ENCODE measurements at places on chromosomes 16 and 17. TPM values are rescaled to one million over a fixed set of nuclear protein-coding genes. Genes with fewer than 3 reads are reported as not detected.

- no peaks in the 10 kb centered on the region for H3K36me3 ChIP-seq
- DNase-seq, result peak; percentile 20
- H3K27me3 ChIP-seq, result peaks cover 28% of the 10 kb centered on the region
- H3K4me3 ChIP-seq, result peak overlapping the region; percentile 70
These were observed 416 bp downstream of the KIFC3 start for GRCh38 chr16:57801809-57802340.

DNA sequence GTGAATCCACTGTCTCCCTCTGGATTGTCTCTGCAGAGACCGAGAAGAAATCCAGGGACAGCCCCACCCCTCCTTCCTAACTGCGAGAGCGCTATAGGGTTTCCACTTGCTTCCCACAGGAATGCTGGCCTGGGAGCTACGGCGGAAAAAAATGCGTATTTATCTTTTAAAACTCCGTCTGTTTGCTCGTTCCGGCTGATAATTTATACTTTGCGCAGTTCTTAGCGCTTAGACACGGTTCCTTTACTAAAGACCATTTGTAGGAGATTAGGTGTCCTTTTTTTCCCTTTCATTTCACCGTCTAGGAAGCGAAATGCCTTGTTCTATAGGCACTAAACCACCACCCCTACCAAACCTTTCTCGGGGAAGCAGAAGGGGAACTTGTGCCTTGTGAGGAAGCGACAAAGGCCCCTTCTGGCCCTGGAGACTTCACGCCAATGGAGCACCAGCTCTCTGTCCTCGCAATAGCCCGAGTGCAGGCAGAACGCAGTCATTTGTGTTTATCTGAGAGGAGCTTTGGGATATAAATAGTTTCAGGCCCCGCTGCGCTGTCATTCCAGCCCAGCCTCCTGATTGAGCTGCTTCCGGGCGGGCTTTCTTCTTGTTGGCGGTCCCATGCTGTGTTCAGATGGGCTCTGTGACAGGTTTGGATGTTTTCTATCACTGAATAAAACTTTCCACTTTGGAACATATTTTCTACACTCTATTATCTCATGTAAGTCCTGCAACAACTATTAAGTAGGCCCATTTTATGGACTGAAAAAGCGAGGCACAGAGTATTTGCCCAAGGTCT lies 791 bp upstream of the SUPT4H1 start:
- no peaks in the 10 kb centered on the region for H3K27me3 ChIP-seq
- no peak for DNase-seq
- peaks cover 15% of the 10 kb centered on the region for H3K36me3 ChIP-seq

DNA sequence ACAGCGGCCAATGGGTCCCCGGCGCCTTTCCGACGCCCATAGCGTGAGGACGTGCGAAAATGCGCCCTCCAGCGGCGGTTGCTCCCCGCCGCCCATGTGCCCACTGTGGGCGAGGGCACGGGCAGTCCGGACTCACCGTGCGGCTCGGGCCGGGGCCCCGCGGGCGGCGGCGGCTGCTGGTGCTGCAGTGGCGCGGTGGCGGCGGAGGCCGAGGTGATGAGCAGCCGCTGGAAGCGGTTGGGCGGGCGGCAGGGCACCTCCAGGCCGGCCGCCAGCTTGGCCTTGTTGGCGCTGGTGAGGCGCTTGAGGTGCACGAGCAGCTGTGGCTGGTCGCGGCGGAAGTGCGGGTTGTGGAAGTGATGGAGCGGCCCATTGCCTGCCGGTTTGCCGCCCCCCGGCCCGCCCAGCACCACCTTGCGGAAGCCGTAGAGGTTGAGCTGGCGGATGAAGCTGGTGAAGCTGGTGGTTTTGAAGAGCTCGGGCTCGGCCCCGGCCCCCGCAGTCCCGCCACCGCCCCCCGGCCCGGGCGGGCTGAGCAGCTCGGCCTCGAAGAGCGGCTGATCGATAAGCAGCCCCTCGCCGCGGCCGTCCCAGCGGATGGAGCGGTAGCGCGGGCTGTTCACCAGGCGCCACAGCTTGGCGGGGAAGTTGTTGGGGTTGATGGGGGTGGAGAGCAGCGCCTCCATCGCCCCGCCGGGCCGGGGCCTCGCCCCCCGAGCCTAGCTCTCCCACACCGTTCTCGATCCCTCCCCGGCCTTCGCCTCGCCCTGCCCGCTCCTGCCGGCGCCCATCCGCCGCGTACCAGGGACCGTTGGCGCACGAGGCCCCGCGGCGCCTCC lies at the start of gene HSF5:
Gene HSF5, minus strand, starts transcription at position 820 of the 839 bp plus-strand sequence. Its CDS starts 134 bp downstream, at position 686.
- H3K27ac ChIP-seq, result peak within 1 kb of the TSS; percentile 64
- peaks cover 3% of the 10 kb centered on the region for H3K4me1 ChIP-seq
- no peaks in the 10 kb centered on the region for H3K27me3 ChIP-seq
- H3K36me3 ChIP-seq, result peaks cover 33% of the 10 kb centered on the region
- H3K4me3 ChIP-seq, result no peak within 1 kb of the TSS
- DNase-seq, result no peak

The CAPNS2 gene
- not detected for total RNA-seq

DNA sequence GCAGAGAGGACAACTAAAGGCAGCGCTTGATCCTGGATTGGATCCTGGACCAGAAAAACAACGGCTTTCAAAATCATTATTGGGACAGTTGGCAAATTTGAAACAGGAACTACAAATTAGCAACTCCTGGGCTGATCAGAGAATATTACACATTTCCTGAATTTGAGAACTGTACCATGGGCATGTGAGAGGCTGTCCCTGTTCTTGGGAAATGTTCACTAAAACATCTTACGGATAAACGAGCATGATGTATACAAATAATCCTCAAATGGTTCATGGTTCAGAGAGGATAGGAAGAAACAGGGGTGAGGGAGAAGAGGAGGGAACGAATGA lies 2.3 kb upstream of the ITGAE start:
- peaks cover 8% of the 10 kb centered on the region for H3K36me3 ChIP-seq
- no peak overlapping the region for H3K4me3 ChIP-seq
- DNase-seq, result no peak
- no peak overlapping the region for H3K27ac ChIP-seq

GRCh38 chr17:75498726-75499213 lies 16.6 kb downstream of the CASKIN2 start:
- H3K27me3 ChIP-seq, result no peaks in the 10 kb centered on the region
- H3K36me3 ChIP-seq, result peaks cover 1% of the 10 kb centered on the region
- H3K4me1 ChIP-seq, result no peaks in the 10 kb centered on the region
- H3K27ac ChIP-seq, result peak overlapping the region; percentile 67
- H3K4me3 ChIP-seq, result no peak overlapping the region
- no peak for DNase-seq

GRCh38 chr17:488993-489757 lies 136.6 kb upstream of the RPH3AL start:
- H3K27ac ChIP-seq, result peak overlapping the region; percentile 86
- no peaks in the 10 kb centered on the region for H3K36me3 ChIP-seq
- peak; percentile 16 for DNase-seq
- peak overlapping the region; percentile 73 for H3K4me3 ChIP-seq
- H3K27me3 ChIP-seq, result peaks cover 26% of the 10 kb centered on the region

DNA sequence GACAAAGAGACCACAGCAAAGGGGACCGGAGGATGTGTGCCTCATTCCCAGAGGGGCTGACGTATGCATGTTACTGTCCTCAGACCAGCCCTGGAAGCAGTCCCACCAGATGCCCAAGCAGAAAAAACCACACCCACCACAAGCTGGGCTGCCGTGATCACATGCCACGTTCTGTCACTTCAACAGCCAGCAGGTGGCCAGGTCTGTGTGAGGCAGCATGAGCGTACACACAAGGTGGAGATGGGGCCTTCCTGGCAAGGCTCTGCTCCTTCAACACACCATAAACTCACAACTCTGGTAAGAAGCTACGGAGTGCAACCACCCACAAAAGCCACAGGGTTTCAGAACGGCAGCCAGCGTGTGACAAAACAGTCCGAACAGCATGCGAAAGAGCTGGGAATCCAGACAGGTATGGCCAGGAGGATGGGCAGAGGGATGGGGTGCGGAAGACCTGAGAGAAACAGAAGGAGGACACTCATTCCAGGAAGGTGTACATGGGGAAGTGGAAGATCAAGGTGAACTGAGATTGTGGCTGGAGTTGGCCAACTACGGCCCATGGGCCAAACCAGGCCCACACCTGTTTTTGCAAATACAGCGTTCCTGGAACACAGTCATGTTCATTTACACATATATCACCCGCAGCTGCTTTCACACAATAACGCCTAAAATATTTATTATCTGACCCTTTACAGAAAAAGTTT lies 27.9 kb downstream of the MBTPS1 start:
- no peak overlapping the region for H3K27ac ChIP-seq
- peaks cover 25% of the 10 kb centered on the region for H3K36me3 ChIP-seq
- H3K4me3 ChIP-seq, result no peak overlapping the region
- no peak for DNase-seq
- no peaks in the 10 kb centered on the region for H3K27me3 ChIP-seq

The OR2C1 gene
- total RNA-seq, result 0.19 TPM

DNA sequence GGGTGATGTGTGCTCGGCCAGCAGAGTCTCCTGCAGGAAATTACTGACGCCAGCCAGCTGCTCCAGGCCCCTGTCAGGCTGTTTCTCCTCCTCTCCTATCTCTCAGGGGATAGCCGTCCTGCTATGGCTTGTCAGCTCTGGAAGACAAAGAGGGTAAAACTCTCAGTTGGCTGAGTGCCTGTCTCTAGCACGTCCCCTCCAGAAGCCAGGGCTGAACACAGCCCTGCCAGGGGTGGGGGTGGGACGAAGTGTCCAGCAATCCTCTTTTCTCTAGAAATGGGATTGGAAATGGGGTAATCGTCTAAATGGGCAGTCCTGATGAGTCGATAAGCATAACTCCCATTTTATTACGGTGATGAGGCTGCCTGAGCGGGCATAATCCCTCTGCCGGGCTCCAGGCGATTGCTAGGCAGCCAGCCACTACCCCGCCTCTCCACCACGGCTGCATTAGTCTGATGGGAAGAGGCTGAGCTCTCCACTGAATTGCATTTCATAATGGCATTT lies 89.1 kb upstream of the GNAO1 start:
- H3K27me3 ChIP-seq, result peaks cover 4% of the 10 kb centered on the region
- H3K36me3 ChIP-seq, result no peaks in the 10 kb centered on the region
- H3K4me3 ChIP-seq, result no peak overlapping the region
- no peak for DNase-seq
- H3K4me1 ChIP-seq, result no peaks in the 10 kb centered on the region
- no peak overlapping the region for H3K27ac ChIP-seq

DNA sequence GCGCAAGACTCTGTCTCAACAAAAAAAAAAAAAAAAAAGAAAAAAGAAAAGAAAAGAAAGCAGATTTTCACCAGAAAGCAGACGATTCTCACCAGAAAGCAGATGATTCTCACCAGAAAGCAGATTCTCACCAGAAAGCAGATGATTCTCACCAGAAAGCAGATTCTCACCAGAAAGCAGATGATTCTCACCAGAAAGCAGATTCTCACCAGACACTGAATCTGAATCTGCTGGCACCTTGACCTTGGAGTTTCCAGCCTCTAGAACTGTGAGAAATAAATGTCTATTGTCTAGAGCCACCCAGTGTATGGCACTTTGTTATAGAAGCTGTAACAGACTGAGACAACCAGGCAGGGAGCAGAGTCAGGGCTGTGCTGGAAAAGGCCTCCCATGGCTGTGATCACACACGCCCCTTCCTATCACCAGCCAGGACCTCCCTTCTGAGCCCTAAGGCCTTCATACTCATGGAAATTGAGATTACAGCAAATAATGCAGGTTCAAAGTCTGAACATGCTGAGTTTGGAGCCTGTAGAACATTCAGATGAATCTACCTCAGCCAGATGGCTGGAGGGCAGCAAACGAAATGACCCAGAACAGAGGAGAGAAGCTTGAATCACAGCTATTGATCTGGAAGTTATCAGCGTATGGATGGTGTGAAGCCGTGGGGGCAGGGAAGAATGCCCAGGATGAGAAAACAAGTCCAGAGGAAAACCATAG lies 309.3 kb downstream of the SLC39A11 start:
- peaks cover 8% of the 10 kb centered on the region for H3K4me1 ChIP-seq
- no peak for DNase-seq
- H3K36me3 ChIP-seq, result no peaks in the 10 kb centered on the region
- peaks cover 21% of the 10 kb centered on the region for H3K27me3 ChIP-seq
- peak overlapping the region; percentile 83 for H3K27ac ChIP-seq

The TNFRSF13B gene
- not detected for total RNA-seq

DNA sequence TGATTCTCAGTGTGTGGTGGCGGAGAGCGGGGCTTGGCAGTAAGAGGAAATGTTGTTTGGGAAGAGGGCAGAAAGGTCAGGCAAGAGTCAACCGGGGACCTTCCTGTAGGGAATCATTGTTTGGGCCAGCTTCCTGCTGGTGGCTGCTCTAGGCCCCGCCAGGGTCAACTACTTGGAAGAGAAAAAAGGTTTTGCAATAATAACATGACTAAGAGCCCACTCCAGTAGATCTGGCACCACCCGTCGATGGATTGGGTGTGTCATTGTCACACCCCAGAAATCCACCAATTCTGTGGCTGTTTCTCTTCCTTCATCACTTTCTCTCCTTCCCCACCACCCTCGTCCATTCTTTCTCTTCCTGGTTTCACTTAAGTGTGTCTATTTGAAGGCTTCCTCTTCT lies 4.2 kb upstream of the KRT24 start:
- H3K4me3 ChIP-seq, result no peak overlapping the region
- no peak for DNase-seq
- H3K27me3 ChIP-seq, result peaks cover 2% of the 10 kb centered on the region
- H3K27ac ChIP-seq, result no peak overlapping the region
- H3K4me1 ChIP-seq, result no peaks in the 10 kb centered on the region
- H3K36me3 ChIP-seq, result no peaks in the 10 kb centered on the region

DNA sequence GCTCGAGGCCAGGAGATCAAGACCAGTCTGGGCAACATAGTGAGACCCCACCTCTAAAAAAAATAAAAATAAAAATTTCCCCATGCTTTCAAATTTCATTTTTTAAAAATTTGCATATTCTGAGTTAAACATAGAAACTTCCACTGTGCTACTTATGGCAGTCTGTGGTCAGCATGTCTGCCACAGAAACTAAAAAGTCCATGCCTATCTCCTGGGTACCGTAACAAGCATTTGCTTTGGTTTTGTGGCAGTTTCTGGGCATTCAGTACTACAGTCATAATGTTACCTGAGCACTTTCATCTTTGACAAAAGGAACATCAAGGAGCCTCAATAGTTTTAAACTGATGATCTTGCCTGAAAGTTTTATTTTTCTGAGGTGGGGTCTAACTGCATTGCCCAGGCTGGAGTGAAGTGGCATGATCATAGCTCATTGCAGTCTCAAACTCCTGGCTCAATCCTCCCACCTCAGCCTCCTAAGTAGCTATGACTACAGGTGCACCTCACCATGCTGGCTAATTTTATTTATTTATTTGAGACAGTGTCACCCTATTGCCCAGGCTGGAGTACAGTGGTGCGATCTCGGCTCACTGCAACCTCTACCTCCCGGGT lies 13.2 kb upstream of the ITGA2B start:
- no peak overlapping the region for H3K4me3 ChIP-seq
- peaks cover 14% of the 10 kb centered on the region for H3K36me3 ChIP-seq
- H3K4me1 ChIP-seq, result no peaks in the 10 kb centered on the region
- H3K27me3 ChIP-seq, result no peaks in the 10 kb centered on the region
- no peak for DNase-seq
- H3K27ac ChIP-seq, result no peak overlapping the region

GRCh38 chr17:77930780-77931768 lies 27.4 kb upstream of the TNRC6C start:
- no peak for DNase-seq
- peaks cover 32% of the 10 kb centered on the region for H3K27me3 ChIP-seq
- H3K27ac ChIP-seq, result no peak overlapping the region
- no peak overlapping the region for H3K4me3 ChIP-seq
- peaks cover 28% of the 10 kb centered on the region for H3K4me1 ChIP-seq

- peaks cover 18% of the 10 kb centered on the region for H3K4me1 ChIP-seq
- H3K27me3 ChIP-seq, result peaks cover 28% of the 10 kb centered on the region
- H3K36me3 ChIP-seq, result no peaks in the 10 kb centered on the region
- H3K4me3 ChIP-seq, result no peak overlapping the region
These were observed 480.2 kb downstream of the HS3ST3B1 start for GRCh38 chr17:14781123-14781522.

GRCh38 chr16:73547552-73548403 lies 499.9 kb upstream of the ZFHX3 start:
- peaks cover 37% of the 10 kb centered on the region for H3K4me1 ChIP-seq
- no peaks in the 10 kb centered on the region for H3K36me3 ChIP-seq
- no peak for DNase-seq
- H3K4me3 ChIP-seq, result no peak overlapping the region

The SSTR5 gene
- total RNA-seq, result 1.4 TPM

The TANGO6 gene
- total RNA-seq, result 14.8 TPM

The TSPOAP1 gene
- total RNA-seq, result 101 TPM
